ENCODE measurements at places on chromosomes 1 and 21.

GRCh38 chr21:21187579-21187978 lies 189.4 kb downstream of the NCAM2 start:
- peak; percentile 31 for DNase-seq

- DNase-seq = peak; percentile 63
These were observed 363.0 kb downstream of the SETD4 start for GRCh38 chr21:35697321-35697808.

- no peak for DNase-seq
These were observed 1040.7 kb upstream of the B3GALT2 start for GRCh38 chr1:194227161-194227560.

- no peak for DNase-seq
These were observed 17.5 kb upstream of the IL20 start for GRCh38 chr1:206847946-206848345.

GRCh38 chr1:25056536-25056935 lies 126.5 kb upstream of the RUNX3 start:
- DNase-seq = no peak

DNA sequence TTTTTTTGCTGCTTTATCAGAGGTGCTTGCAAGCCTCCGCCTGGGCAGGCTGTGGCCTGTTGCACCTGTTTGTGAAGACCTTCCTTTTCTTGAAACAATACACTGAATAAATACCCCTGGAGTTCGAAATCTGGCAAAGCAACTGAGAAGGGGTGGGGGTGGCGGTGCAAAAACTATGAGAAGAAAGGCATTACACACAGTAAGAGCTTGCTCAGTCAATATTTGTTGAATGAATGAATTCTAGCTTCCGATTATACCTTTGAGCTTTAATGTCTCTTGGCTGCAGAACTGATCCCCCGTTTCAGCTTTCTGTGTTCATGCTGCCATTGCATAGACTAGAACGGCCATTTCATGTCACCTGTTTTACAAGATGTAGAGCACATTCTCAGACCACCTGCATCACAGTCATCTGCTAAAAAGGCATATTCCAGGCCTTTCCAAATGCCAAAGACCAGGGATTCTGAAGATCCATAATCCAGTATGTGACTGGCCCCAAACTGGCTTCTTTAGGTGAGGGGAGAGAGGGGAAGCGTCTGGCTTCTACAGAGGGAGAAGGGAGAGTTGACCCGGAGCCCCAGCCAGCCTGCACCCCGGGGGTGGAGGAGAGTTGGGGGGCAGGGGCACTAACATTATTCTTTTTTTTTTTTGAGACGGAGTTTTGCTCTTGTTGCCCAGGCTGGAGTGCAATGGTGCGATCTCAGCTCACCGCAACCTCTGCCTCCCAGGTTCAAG lies 111.5 kb downstream of the ETS2 start:
- no peak for DNase-seq

- DNase-seq = no peak
These were observed 2.6 kb downstream of the TAGLN2 start for GRCh38 chr1:159922511-159923202.

DNA sequence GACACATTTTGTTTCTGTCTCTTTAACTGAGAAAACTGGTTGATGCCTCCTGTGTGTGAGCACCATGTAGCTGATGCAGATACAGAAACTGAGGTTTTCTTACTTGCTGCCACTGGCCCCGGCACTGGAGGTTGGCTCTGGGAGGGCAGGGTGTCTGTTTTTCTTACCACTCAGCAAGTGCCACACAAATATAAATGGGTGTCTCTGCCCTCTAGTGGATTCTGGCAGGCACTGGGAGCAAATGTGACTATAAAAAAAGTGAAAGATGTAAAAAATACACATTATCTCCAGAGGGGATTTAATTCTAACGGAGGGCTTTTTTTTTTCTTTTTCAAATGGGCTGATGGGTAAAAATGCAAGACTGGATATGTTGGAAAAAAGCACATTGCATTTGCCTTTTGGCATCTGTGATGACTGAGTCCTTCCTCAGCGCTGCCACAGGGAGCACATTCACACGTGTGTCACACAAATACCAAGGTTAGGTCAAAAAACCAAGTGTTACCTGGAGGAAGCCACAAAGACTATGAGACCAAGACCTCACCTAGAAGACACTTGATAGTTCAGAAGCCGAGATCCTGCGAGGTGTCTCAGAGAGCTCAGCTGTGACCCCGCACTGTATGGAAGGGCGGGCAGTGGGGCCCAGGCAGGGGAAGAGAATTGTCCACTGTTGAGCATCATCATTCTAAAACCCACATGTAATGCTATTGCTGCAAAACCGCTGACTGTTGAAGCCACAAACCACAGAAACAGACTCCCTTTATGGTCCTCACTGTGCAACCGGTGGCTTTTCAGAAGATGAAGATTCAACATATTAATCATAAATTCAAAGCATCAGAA lies 18.9 kb downstream of the PGBD2 start:
- peak; percentile 84 for DNase-seq

- peak; percentile 47 for DNase-seq
These were observed 95.4 kb downstream of the RNF220 start for GRCh38 chr1:44500181-44501046.

DNA sequence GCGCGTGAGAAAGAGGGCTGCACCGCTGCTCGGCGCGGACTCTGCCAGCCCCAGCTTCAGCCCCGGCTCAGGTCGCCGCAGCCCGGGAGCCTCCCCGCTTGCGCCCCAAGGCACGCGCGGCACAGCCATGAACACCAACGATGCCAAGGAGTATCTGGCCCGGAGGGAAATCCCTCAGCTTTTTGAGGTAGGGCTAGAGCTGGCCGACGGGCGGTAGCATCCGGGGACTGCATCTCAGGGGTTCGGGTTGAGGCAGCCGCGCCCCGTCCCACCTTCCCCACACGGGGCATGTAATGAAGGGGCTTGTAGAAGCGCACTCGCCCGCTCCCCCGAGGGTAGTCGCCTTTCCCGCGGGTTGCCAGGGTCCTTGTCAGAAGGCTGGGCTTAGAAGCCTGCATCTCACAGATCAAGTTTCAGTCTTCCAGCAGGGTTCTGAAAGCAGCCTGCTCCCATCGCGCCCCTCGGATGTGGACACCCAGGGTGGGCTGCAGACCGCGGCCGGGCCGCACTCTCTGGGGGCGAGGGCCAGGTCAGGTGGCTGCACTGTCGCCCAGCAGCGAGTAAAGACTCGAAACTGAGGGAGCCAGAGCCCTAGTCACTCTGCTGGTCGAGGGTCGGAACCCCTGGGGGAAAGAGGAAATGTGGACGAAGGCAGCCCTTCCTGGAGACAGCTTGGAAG lies 507 bp downstream of the AK5 start:
- DNase-seq = peak; percentile 10

DNA sequence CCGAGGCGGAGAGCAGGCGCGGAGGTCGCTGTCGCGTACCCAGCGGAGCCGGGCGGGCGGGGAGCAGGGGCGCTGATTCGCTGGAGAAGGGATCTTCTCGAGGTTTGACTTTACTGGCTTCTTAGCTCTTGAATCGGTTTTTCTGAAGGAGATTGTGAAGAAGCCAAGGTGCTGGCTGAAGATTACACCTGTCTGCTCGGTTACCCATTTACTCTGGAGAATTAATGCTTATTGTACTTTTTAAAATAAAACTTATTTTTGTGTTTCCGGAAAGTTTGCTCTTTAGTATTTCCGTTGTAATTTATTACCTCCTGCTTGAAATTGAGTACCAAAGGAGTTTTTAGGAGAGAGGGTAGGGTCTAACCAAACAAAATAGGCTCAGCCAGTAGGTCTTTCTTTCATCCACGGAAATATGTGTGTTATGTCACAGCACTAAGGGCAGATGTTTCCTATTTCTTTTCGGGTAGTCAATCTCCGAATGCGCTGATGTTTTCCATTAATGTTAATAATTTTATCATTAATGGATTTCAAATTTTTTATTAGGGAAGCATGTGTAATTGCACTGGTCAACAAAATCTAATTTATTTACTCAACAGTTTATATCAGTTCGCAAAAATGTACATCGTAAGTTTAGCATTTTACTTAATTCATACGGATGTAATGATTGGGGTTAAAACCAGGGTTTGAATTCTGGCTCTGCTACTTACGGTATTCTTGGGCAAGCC lies 510 bp upstream of the GNG5 start:
- DNase-seq = no peak

DNA sequence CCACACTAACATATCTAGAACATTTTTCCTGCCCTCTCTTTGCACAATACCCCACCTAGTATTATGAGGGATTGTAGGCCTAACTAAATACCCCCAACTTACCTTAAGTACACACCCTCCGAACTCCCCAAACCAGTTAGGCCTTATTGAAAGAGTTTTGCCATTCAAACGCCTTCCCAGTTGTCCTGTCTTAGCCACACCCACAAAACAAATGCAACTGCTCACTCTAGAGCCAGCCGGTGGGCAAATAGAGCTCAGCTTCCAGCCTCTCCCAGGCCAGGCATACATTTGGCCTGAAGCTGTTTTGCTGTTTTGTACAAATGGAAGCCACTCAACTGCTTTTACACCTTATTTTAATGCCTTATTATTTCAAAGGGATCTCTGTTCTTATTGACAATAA lies 224.2 kb upstream of the RUNX1 start:
- peak; percentile 51 for DNase-seq

GRCh38 chr21:38958323-38958705 lies 152.6 kb downstream of the ETS2 start:
- no peak for DNase-seq

DNA sequence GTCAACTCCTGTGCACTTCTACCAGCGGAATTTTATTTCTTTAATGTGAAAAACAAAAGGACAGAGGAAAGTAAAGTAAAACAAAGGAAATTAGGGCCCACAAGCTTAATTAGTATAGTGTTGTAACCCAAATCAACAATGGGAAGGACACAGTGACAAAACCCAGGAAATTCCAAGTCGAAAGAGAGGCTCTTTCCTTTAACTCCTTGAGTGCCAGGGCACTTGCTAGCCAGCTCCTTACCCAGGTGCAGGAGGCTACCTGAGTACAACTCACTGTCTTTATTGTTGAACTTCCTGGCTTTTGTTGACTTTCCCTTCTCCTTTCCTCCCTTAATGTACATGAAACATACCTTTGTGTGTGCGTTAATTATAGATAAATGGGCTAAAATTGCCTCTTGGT lies 55.0 kb downstream of the PEX14 start:
- no peak for DNase-seq

DNA sequence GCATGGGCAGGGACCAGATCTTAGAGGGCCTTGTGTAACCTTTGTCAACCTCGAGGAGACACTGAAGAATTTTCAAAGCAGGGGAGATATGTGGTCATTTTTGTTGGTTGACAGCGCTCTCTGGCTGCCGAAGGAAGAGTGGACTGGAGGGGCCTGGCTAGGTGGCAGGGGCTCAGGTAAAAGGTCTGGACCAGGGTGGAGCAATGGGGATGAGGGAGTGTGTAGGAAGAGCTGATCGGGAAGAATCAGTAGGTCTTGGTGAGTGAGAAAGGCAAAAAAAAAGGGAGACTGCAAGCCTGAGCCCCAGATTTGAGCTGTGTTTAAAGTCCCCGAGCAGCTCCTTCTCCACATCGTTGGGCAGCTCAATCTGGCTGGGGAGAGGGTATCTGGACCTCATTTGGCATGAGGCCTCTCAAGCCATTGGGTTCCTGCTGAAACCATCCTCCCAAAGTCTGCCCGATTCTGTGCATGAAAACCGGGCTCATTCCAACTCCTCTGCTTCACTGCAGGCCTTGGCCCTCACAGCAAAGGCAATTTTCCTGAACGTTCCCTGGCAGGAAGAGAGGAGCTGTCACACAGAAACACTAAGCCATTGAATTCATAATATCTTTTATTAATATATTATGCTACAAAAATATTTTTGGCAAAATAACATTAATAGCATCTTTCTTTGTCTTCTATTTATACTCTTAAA lies 237.1 kb downstream of the TRABD2B start:
- DNase-seq = no peak

DNA sequence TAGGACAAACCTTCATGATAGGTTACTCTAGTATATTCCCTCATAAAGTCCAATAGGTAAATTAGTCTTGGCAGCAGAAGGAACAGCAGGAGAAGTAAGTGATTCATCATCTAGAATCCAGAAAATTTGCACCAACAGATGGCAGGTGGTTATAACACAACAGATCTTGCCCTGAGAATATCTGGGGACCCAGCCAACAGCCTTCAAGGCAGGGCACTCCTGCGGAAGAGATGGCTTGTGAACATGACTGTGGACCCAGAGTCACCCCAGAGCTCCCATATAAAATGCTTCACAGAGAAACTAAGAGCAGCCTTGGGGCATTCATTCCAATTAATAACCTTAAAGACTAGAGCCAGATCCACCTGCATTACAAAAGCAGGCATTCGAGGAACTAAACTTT lies 7.9 kb upstream of the PLA2G2C start:
- DNase-seq = no peak

- DNase-seq = no peak
These were observed 7.5 kb downstream of the NRIP1 start for GRCh38 chr21:15057285-15057684.

- peak; percentile 19 for DNase-seq
These were observed 11.4 kb downstream of the KCNJ6 start for GRCh38 chr21:37904856-37905255.

DNA sequence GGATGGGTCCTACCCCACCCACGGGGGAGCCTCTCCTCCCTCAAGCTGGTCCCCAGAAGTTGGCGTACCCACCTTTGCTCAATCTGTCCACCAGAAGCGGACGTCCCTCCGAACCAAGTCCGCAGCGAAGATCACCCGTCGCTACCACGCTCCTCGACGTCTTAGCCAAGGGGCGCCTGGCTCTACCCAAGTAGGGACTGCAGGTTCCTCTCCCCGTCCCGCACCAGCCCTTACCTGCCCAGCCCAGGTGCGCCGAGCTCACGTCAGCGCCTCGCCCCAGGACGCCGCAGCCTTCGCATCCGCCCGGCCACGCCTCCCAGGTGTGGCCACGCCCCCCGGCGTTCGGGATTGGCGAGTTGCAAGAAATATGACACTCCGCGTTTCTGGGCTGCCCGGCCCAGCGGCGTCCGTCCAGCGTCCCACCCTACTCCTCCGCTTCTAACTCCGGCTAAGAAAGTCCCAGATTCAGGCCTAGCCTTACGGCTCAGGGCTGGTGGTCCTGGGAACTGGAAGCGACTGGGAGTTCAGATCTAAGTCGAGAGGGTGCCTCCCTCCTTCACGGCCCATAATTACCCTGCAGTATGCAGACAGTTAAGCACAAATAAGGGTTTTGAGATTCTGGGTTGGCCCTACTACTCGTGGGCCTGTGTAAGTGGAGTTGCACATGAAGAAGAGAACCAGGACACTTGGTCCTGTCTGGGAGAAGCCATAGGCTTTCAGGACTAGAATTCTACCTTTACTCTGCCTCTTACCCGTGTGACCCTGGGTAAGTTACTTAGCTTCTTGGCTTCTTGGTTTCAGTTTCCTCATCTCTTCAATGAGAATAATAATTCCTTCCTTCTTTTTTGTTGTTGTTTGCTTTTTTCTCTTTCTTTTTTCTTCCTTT lies at the start of gene IRF6:
IRF6 (minus strand) TSS at position 268 of the 886 bp plus-strand sequence. CDS start 4,729 bp downstream, outside the sequence.
- peak; percentile 27 for DNase-seq

Data from amniotic epithelial cell (primary cell).